ENCODE measurements at places on chromosomes 7 and 10.
A peak's percentile ranks its signal among the peaks of the same experiment; 100 is the strongest.

GRCh38 chr10:60525716-60526585 lies 136.3 kb upstream of the ANK3 start:
- no peak for DNase-seq

- peak; percentile 44 for DNase-seq
These were observed 240.2 kb upstream of the INHBA start for GRCh38 chr7:41943094-41943577.

GRCh38 chr10:25405871-25406270 lies 231.1 kb downstream of the GPR158 start:
- no peak for DNase-seq

- no peak for DNase-seq
These were observed 521.4 kb upstream of the GHITM start for GRCh38 chr10:83617692-83618545.

- no peak for DNase-seq
These were observed 7.1 kb upstream of the COL17A1 start for GRCh38 chr10:104092749-104093148.

- no peak for DNase-seq
These were observed 31.7 kb downstream of the ECHDC3 start for GRCh38 chr10:11773761-11774441.
